ENCODE measurements at places on chromosomes 5 and 9.

DNA sequence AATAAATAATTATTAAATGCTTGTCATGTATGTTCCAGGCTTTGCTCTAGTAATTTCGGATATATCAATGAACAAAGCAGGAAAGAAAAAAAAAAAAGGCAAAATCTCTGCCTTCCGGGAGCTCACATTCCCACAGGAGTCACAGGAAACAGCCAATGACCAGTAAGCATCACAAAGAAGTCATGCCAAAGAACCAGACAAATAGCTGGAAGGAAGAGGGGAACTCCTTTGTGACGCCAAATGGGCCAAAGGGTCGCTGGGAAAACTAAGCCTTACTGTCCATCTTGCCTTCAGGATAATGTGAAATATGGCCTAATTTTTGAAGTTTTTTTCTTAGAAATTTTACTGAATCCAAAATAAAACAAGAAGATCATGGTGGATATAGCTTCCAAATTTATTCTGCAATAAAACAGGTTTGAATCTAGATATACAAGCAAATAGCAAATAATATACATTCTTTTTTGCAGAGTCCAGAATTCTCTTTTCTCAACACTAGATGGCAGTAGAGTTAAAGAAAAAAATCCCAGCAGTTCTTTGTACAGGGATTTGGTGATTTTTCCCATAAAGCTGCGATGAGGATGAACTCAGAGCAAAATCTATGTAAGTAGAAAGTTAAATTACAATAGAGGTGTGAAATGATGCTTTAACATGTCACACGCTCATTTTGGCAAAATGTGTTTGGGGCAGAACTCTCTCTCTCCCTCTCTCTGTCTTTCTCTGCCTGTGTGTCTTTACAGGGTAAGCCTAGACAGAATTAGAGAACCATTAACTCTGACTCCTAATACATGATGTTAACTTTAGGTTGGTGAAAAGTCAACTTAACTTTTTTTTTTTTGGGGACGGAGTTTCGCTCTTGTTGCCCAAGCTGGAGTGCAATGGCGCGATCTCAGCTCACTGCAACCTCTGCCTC is 60.0 kb upstream of the TUT7 start:
- DNase-seq, result peak; percentile 4

DNA sequence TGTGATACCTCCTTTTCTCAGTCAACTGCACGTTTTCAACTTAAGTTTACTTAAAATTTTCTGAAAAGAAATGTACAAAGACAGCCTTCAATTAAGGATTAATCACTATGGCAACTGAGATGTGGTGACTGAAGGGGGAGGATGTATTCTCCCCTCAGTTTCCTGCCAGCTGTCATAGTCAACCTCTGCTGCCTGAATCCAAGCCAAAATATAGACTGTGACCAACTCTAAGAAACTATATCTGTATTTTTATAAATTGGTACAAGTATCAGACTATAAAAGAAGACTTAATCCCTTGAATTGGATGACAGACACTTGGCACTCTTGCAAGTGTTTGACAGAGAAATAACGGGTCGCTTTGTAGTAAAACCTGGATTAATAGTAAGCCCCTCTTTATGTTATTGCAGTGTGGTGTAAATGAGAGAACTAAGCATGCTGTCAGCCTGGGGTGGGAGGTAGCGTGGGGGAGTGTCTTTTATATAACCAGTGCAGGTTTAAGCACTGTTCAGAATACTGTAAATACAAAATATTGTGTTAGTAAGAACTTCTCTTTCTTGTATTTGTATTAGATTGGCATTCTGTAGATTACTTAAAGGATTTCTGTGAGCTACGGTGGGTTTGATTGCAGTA is 106.4 kb downstream of the ERCC6L2 start:
- peak; percentile 56 for DNase-seq

- DNase-seq, result no peak
These were observed 13.3 kb downstream of the ARAP3 start for GRCh38 chr5:141668601-141669265.

GRCh38 chr9:123712399-123712798 is 217.5 kb downstream of the DENND1A start:
- DNase-seq, result no peak

- no peak for DNase-seq
These were observed 587 bp downstream of the MIER3 start for GRCh38 chr5:56951126-56951945.

DNA sequence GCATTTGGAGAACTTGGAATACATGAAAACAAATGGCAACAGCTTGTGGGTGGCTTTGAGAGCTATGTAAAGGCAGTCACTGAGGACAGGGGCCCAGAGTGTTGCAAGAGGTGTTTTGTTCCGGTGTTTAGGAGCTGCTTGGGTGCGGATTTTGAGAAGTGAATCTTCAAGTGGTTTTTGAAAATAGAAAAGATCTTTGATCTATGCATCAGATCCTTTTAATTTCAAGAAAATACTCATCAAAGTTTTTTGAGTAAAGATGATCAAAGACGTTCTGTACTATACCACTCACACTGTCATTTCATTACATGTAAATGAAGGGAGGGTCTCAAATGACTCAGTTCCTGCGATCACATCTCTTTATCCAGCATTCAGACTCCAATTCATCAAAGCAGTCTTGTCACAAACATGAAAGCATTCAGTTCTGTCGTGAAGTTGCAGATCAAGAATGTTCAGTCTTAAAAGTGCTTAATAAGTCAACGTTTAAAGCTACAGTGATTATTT is 112.5 kb downstream of the WDR41 start:
- no peak for DNase-seq

DNA sequence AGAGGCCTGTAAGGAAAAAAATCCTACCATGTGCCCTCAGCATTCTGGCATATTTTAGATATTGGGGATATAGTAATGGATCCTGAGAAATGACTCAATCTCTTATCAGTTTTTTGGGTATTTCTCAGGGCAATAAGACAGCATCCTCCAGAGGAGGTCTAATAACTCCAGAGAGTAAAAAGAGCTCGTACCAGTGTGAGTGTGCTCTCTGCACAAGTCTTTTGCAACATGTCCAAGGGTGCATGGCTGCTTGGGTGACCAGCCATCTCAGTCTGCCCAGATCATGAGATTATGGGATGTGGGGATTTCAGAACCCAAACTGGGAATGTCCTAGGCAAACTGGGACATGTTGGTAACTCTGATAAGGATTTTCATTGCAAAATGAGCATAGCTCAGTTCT is 15.3 kb downstream of the ASPN start:
- no peak for DNase-seq

GRCh38 chr5:54311176-54311677 is 854 bp upstream of the ARL15 start:
- DNase-seq, result no peak

GRCh38 chr5:135605221-135605620 is 26.4 kb upstream of the CXCL14 start:
- DNase-seq, result no peak

DNA sequence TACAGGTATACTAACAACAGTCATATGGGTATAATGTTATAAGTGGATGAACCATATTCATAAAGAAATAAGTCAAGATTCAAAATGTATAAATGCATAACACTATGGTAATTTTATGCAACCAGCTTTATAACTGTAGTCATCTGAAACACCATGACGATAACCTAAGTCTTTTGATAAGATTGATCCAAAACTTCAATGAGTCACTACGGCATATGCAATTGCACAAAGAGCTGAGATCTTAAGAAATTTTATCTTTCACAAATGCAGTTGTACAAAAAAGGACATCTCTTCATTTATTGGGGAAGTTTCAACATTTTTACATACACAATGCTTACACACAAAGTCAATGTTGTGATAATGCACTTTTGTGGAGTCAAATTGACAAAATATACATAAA is 20.3 kb downstream of the FAM81B start:
- no peak for DNase-seq

DNA sequence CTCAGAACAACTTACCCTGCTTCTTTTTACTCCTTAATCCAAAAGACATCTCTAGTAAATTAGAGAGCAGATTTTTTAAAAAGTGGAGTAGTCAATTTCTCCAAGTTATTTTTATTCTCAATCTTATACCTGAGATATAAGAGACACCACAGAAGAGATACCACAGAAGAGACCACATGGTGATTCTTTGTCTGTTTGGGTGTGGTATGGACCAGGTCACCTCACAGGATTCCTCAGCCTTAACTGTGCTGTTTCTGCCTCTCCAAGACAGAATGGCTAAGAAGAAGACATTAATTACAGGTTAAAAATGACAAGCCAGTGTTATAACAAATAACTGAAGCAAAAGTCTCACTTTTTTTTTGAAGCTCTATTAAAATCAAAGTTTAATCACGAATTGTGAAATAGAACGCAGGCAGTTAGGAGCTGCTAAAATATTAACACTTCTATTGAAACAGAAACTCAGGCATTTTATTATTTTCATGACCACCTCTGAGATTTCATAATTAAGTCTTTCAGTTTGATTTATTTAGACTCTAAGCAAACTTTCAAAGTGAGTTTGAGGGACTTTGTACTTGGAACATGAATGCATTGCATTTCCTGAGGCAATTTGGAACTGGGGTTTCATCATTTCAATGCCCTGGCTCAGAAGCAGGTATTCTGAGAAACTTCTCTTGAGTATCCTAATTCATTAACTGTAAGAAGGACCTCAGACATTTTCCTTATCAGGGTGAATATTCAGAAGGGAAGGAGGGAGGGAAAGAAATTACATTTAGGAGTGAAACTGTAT is 280.7 kb downstream of the KCTD16 start:
- DNase-seq, result no peak

DNA sequence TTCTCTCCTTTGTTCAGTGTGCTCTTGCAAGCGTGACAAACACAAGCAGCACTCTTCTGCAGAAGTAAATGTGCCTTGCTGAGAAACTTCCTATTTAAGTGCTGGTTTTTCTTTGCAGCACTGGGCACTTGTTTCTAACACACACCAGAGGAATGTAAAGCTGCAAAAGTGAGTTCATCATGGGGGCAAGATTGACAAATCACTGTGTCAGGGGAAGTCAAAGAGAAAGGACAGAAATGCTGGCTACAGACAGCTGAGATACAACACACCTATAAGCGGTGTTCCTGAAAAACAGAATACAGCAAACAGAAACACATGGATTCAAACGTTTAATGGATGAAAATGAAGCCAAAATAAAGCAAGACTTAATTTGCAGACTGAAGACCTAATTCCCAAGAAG is 19.6 kb downstream of the ROR2 start:
- no peak for DNase-seq

DNA sequence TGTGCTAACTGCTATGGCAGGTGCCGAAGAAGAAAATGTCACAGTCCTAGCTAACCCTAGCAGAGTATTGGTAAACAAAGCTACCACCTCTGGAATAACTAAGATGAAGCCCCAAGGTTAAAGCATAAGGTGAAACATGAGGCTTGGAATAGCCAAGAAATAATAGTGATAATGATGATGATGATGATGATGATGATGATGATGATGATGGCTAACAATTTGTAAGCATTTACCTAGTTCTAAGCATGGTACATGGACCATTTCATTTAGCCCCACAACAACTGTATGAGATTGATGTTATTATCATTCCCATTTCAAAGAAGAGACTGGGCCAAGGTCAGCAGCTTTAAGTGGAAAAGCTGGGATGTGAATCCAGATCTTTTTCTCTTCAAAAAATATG is 35.3 kb downstream of the SH3RF2 start:
- DNase-seq, result no peak

GRCh38 chr5:9519537-9519936 is 26.3 kb downstream of the SEMA5A start:
- no peak for DNase-seq

DNA sequence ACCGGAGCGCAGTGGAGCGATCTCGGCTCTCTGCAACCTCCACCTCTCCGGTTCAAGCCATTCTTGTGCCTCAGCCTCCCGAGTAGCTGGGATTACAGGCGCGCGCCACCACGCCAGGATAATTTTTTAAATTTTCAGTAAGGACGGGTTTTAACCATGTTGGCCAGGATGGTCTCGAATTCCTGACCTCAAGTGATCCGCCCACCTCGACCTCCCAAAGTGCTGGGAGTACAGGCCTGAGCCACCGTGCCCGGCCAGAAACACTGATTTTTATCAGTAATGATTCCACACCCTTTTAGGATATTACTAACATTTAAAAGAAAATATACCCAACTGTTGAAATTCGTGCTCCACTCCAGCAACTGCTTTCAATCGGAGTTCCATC is 464 bp upstream of the FAM151B start:
- DNase-seq, result no peak

DNA sequence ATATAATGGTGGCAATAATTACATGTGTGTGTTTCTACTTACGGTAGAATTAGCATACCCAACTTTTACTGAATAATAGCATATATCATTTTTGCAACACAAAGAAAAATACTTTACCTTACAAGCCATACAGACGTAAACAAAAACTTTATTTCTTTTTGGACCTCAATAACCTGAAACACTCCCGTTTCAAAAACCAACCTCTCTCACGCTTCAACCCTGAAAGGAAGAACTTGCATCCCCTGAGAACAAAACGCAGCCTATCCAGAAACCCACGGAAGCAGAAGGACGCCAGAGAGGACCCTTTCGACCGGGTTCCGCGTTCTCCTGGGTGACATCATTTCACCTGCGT is at the start of gene RNF38:
Gene RNF38 (minus strand): TSS at position 290 of the 352 bp plus-strand sequence. CDS start 161 bp downstream, at position 129.
- no peak for DNase-seq

DNA sequence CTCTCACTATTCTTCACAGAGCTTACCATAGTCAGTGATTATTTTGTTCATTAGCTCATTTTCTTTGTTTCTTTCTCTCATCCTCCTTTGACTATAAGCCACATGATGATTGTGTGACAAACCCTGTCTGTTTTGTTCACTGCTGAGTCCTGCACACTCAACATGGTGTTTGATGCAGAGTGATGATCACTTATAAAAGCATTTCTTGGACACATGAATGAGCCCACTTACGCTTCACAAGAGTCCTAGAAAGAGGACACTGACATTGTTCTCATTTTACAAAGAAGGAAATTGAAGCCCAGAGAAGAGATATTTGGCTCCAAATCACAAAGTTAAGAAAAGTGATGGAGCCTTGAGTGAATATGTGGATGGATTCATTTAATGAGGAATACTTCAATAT is 13.4 kb downstream of the ABLIM3 start:
- no peak for DNase-seq

DNA sequence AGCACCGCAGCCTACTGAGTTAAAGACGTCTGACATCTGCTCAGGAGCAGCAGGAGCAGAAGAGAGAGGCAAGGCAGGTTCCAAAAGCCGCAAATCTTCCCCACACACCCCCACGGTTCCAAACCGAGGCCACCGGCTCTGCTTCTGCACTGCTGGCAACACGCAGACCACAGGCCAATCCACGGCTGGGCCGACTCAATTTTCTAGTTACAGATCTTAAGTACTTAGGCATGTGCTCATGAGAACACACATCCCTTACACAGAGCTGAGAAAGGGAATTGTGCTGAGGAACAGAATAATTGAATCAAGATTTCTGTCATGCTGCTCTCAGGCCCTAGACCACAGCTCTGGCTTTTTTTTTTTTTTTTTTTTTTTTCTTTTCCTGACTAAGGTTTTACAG is 32.6 kb downstream of the PAX5 start:
- no peak for DNase-seq
